Posterior vena cava (tissue), 2 donors: ENCODE measurements at places on chromosomes 3 and 15.

DNA sequence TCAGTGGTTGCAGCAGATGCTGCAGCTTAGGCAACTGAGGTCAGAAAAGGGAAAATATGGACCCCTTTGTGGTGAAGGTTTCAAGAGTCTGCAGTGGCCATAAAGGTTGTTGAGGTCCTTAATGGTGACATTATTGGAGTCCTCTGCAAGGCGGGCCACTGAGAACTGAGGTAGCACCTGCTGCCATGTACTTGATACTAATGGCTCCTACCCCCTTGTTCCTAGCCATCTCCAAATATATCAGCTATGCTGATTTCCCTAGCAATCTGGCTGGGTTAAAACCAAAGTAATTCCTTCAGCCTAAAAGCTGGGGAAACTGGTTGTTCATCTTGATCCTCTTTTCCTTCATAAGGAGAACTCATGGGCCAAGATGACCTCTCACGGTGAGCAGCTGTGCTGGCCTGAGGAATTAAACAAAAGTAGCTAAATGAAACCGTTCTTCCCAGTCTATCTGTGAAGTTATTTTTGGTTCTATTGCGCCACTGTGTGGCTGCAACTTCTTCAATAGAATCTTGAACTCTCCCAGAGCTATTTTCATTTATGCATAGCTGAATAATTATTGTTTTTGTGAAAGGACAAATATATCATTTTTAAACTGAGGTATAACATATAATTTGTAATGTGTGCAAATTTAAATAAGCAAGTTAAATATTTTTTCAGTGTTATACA lies 76.1 kb upstream of the PLSCR4 start:
- DNase-seq, result no peak

- peak; percentile 25 for DNase-seq
These were observed 57.6 kb upstream of the MEX3B start for GRCh38 chr15:82103468-82103867.

- DNase-seq, result no peak
These were observed 35.9 kb upstream of the PPP2R3A start for GRCh38 chr3:135929670-135930069.

GRCh38 chr3:149634573-149634972 lies 23.3 kb downstream of the WWTR1 start:
- DNase-seq, result peak; percentile 66

GRCh38 chr15:73709686-73710085 lies 25.5 kb downstream of the CD276 start:
- no peak for DNase-seq

DNA sequence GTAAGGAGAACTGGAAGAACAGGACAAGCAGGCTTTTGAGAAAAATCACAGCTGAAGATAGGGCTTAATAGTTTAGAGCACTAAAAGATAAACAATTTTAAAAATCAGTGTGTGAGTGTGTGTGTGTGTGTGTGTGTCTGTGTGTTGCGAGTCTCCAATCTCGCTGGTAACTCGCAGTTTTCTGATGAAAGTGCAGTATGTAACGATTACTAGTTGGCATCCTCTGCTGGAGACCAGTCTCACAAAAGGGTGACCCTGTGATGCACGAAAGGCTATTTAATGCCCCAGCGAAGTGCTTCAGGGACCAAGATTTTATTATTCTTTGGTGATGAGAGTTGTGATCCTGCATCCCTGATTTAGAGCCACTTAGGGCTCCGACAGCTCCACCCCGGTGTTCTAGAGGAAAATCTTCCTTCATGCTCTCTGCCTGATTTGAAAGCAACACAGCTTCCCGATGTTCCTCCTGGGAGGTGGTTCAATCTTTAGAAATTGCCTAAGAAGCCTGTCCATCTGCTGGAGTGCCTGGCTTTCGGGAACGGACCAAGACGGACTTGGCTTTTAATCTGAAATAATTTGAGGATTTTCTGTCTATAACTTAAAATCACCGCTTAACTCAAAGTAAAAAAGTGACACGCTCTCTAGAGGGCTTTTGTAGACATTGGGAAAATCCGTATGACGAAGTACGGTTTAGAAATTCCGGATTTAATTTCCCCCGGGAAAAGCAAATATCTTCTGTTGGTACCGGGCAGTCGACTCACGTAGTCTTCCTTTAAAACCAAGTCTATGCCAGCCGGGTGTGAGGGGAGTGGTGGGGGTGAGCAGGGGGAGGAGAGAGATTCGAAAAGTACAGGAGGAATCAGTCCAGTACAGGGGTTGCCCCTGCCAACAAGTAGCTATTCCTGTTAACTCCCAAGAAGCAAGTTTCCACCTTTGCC lies 1.1 kb upstream of the ALCAM start:
- DNase-seq, result no peak

DNA sequence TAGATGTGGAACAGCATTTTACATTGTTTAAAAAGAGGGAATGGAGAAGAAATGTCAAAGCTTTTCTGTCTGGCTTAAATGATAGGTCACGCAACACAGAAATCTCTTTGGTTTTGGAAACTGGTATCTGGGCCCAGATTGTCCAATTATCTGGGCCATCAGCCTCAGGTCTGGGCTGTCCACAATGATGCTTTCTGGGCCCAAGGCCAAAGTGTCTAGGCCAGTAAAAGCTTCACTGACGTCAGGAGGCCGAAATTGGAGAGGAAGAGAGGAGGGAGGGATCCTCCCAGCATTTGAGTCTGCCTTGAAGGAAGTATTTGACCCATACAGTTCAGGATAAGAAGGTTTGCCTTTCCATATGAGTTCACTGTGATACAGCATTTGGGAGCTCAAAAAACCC lies 60.7 kb upstream of the ALDH1A3 start:
- DNase-seq, result no peak

DNA sequence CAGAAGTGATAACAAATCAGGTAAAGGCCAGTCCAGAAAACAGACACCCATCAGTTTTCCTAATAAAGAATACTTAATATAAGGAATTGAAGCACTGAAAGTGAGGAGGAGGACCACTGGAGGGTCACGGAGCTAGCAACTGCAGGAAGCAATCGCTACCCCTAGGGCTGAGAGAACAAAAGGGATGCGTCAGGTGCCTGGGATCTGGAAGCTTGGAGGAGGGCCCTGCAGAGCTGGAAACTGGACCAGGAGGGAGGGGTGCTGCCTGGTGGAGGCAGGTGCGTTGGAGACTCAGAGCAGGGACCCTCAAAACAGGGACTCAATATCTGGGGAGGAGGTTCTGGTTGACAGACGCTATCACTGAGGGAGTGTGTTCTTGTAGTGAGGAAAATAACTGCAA lies 308.1 kb upstream of the RASGRP1 start:
- DNase-seq, result no peak

DNA sequence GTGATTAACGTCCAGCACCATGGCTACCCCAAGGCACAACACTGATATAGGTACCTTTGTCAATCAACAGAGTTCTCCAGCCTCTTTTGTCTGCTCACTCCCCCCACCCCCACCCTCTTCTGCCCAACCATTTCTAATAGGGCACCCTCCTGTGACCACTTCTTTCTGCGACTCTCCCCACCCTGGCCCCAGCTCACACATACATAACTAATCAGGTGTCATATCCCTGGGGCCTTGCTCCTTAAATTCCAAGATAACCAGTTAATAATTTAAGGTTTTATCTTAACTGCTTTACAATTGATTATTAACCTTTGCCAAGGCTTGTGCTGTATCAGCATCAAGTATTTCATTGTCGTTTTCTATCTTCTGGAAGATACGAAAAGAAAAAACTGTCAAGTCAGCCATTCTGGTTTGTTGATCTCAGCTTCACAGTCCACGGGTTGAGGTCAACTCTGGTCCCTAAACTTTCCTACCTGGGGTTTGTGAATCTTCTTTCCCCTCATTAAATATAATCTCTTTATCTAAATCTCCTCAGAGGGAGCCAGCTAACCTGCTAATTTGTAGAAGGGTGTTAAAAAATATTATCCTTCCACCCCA lies 27.3 kb upstream of the SLC28A2 start:
- no peak for DNase-seq

DNA sequence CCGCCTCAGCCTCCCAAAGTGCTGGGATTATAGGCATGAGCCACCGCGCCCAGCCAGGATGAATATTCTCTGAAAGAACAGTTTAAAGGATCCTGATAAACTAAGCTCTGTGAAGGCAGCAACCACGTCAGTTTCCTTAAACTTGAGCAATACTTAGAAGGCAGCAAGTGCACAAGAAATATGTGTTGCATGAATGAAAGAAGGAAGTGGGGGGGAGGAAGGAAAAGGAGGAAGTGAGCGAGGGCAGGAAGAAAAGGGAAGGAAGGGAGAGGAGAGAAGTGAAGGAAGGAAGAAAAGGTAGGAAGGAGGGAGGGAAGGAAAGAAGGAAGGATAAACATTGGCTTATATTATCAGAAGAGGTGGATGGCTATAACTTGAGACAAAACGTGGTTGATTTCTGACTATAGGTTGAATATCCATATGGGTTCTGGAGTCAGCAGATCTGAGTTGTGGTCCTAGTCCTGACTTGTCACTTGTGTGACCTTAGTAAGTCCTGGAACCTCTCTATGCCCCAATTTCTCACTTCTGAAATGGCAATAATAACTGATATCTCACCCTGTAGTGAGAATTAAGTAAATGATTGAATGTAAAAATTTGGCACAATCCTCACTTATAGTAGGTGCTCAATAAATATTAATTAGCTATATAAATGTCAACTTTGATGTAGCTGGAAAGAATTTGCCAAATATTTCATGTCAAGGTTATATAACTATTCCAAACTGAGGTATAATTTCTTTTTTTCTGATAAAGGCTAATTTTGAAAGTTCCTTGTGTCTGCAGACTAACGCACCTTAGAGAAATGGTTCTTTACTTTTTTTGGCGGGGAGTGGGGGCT lies 12.0 kb upstream of the SEMA4B start:
- DNase-seq, result no peak

DNA sequence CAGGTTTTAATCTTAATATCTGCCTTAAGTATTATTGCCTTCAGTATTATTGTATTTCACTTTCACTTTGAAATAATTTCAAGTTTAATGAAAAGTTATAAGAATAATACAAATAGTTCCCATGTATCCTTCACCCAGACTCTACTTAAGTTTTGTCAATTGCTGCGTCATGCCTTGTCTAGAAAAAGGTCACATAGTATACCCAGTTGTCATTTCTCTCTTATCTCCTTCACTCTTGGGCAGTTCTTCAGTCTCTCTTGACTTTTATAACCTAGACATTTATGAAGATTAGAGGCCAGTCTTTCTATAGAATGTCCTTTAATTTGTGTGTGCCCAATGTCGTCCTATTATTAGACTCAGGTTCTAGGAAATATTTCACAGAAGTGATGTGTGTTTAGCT lies 367.7 kb downstream of the LSAMP start:
- DNase-seq, result no peak

DNA sequence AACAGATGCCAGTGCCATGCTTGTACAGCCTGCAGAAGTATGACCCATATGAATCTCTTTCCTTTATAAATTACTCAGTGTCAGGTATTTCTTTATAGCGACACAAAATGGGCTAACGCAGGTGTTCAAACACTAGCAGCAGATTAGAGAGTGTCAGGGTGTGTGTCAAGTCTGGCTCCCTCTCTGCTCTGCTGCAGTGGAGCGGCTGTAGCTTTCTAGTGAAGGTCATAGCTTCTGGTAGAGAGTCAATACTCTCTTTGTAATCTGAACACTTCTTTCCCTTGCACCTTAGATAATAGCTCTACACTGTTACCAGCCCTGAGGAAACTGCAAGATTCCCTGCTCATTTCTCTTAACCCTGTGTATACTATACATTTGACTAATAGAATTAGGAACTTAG lies 483.2 kb upstream of the TGFBR2 start:
- no peak for DNase-seq

DNA sequence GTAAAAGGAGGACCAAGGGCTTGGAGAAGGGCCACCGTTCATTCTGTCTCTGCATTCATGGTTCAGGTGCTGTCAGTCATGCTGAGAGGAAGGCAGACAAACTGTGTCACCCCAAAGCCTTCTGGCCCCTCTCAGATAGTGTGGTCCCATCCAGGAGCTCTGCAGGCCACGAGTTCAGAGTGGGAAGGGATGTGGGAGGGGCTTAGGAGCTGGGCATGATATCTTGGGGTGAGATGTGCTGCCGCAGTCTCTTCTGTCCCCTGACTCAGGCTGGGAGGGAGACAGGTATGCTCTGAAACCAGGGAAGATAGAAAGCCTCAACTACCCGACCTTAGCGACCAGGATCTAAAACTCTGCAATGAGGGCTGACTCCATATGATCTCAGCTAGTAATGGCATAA lies 19.6 kb upstream of the MYO1E start:
- DNase-seq, result no peak

DNA sequence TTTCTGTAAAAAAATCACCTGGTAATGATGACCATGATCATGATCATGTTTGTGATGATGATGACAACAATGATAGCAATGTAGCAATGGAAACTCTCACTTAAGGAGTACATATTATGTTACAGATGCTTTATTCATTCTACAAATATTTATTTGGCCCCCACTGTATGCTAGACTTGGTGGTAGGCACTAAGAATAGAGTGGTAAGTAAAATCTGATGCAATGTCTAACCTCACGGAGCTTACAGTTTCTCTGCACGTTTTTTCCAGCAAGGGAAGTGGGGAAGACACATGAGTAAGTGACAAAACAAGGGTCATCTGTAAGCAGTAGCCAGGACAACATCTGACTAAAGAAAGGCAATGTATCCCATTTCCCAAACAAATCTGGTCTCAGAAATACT lies 199.4 kb upstream of the MRPL3 start:
- DNase-seq, result no peak

- DNase-seq, result no peak
These were observed 321.8 kb upstream of the MME start for GRCh38 chr3:154758109-154758868.

DNA sequence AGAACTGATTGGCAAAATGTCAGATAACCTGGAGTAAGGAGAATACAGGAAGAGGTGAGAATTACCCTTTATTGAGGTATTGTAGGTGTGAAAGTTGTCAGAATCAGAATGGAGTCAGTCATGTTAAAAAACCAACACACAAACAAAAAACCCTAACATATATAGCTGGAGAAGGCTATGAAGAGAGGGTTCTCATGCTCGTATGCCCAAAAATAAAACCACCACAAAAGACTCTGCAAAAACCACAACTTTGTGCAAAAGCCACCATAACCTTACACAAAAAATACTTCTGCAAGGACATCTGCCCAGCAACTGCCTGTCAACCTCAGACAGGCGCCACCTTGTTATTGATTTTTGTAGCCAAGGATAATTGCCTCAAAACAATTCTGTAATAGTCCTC lies 136.0 kb downstream of the CD47 start:
- DNase-seq, result no peak

- no peak for DNase-seq
These were observed 14.7 kb downstream of the PPARG start for GRCh38 chr3:12303534-12303933.

DNA sequence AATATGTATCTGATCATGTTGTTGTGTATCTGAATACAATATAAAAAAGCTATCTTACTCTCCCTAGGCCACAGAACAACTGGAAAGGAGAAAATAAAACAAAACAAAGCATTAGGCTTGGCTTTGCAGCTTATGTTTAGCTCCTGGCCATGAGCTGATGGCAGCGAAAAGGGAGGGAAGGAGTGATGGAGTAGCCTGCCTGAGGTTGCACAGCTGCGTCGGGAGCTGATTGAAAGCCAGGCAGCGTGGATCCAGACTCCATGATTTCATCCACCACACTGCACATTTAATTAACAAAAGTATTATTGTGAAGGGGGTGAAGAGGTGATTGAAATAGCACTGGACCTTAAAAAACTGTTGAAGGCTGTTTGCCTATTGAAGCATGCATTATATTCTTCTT lies 212.2 kb downstream of the GABRG3 start:
- DNase-seq, result no peak
